Fibroblast of upper back skin (primary cell): ENCODE measurements at places on chromosomes 5 and 9.
A peak's percentile ranks its signal among the peaks of the same experiment; 100 is the strongest.

DNA sequence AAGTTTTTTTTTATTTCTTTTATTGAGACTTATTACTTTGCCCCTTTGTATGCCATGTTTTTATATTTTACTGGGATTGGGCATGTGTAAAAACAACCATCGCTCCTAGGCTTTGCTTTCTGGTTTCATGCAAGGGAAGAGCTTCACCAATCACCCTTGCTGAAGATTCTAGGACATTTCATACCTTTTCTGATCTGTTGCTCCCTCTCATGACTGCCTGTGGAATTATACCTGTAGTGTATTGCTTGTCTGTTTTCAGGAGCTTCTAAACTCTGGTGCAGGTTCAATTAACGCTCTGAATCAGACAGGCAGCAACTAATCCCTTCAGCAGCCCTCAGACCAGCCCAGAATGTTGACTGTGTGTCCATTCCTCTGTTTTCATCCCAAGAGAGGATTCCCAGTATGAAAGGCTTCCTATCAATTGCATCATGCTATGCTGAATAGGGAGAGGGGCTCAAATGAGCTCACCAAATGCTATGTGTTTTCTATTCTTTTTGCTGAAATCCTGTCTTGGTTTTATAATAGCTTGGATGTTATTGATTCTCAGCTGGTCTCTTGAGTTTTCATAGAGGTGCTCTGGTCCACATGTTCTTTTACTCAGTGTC is 572.9 kb upstream of the CDH6 start:
- no peak for DNase-seq

- DNase-seq = no peak
Observed at GRCh38 chr5:82346399-82347165, 68.4 kb upstream of the RPS23 start.

- peak; percentile 51 for DNase-seq
Observed at GRCh38 chr5:132272311-132273210, 15.1 kb downstream of the PDLIM4 start.

- no peak for DNase-seq
Observed at GRCh38 chr9:132609184-132609583, 26.8 kb downstream of the BARHL1 start.

GRCh38 chr9:89009546-89009840 is 18.2 kb downstream of the S1PR3 start:
- no peak for DNase-seq

- DNase-seq = peak; percentile 25
Observed at GRCh38 chr9:88998911-88999310, 7.6 kb downstream of the S1PR3 start.

GRCh38 chr5:181052672-181053487 is 12.8 kb downstream of the BTNL9 start:
- no peak for DNase-seq

DNA sequence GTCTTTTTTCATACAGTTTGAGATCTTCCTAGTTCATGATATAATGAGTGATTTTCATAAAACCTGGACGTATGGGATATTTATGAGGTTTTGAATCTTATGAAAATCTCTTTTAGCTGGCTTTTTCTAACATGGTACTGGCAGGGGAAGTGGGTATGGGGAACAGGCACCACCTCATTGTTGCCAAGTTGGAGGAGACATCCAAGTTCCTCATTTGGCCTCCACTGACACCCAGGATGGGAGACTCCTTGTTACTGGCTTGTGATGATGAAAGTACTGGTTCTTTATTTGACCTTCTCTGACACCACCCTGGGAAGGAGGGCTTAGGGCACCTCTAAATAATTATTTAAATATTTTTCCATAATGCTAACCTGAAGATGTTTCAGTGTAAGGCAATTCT is 4.0 kb upstream of the TNPO1 start:
- no peak for DNase-seq

GRCh38 chr5:180367300-180367699 is 14.2 kb upstream of the GFPT2 start:
- DNase-seq = no peak

- DNase-seq = no peak
Observed at GRCh38 chr9:7137040-7137439, 379.3 kb downstream of the KDM4C start.

DNA sequence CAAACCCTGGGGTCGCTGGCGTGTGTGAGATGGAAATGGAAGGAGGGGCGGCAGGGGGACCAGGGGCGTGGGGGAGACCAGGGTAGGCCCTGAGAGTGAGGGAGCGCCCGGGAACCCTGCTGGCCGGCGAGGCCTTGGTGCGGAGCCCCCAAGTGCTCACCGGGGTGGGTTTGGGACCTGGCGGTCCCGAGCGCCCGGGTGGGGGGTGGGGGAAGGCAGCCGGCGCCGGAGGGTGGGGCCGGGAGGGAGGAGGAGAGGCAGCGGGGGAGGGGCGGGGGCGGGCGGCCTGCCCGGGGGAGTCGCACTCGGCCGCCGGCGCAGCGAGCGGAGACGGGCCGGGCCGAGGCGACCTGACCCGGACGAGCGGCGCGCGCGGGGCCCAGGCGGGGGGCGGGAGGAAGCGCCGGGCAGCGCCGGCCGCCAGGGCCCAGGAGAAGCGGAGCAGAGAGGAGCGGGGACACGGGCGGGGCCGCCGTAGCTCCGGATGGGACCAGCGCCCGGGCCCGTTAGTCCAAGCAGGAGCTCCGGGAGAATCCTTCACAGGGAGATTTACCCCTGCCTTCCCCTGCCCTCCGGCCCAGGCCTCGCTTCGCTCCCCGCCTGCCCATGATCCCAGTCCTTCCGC is at the start of gene NPR2:
Gene NPR2, plus strand, starts transcription at position 295 of the 625 bp plus-strand sequence. CDS start 818 bp downstream, outside the sequence.
- peak; percentile 31 for DNase-seq

- no peak for DNase-seq
Observed at GRCh38 chr9:137485343-137486140, 26.4 kb upstream of the NSMF start.

DNA sequence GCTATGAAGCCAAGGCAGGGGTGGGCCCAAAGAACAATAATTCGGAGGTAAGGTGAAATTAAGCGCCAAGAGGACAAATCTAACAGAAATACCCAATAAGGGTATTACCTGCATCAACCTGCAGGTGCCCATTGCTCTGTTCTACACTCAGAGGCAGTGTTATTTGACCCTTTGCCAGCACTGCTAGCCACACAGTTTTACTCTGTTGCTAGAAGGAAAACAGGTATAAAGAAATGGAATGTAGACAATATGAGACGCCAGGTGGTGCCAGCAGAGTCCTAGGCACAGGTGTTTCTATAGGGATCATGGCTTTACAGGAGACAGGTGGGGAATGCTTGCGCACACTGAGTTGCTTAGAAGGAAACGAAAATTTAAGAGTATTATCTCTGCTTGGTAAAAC is 201.3 kb downstream of the HTR1A start:
- no peak for DNase-seq

- no peak for DNase-seq
Observed at GRCh38 chr5:951940-952596, 56.5 kb upstream of the NKD2 start.

- no peak for DNase-seq
Observed at GRCh38 chr5:175900157-175900556, 28.8 kb downstream of the CPLX2 start.

DNA sequence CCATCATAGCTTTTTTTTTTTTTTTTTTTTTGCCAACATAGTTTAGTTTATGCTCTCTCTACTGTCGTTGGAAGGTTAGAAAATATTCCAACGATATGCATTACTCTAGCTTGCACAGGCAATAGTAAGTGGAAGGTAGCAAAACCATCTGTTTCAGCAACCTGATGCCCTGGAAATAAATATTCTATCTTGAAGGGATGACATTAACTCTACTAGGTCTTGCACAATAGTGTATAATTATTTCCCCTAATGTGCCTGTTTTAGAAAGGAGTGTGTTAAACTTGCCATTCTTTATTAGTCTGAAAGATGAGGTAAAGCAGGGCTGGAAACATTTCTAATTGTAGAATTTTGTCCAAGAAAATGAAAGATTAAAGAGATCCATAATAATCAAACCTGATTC is 111.0 kb downstream of the PCSK5 start:
- no peak for DNase-seq

DNA sequence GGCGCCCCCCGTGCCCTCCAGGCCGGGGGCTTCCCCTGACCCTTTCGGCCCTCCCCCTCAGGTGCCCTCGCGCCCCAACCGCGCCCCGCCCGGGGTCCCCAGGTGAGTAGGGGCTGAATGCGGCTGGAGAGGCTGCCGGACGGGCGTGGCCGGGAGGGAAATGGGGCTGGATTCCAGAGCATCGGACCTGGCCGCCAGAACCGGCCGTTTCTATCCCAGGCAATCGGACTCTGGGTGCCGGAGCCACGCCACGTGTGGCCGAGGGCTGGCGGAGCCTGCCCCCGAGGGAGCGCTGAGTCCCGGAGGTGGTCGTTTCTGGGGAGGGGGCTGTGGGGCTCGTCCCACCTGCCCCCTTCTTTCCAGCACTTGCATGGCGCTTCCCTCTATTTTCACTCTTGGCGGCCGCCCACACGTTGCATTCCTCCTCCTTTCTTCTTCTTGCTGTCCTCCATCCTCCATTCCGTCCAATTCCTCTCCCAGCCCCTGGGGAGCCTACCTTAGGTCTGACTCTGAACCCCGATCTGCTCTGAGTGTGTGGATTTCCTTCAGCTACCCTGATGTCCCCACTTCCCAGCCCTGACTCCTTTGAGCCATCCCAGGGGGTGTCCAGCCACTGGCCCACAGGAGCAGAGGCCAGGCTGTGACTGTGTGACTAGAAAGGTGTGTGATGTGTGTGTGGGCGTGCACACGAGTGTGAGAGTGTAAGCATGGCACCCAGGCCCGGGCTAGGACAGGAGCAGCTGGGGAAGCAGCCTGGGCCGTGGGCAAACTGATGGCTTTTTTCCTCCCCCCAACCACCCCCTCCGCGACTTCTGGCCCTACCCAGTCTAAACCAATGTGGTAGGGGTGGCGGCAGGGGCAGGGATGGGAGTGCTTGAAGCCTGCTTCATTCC is 24.7 kb downstream of the GOLGA2 start:
- no peak for DNase-seq

DNA sequence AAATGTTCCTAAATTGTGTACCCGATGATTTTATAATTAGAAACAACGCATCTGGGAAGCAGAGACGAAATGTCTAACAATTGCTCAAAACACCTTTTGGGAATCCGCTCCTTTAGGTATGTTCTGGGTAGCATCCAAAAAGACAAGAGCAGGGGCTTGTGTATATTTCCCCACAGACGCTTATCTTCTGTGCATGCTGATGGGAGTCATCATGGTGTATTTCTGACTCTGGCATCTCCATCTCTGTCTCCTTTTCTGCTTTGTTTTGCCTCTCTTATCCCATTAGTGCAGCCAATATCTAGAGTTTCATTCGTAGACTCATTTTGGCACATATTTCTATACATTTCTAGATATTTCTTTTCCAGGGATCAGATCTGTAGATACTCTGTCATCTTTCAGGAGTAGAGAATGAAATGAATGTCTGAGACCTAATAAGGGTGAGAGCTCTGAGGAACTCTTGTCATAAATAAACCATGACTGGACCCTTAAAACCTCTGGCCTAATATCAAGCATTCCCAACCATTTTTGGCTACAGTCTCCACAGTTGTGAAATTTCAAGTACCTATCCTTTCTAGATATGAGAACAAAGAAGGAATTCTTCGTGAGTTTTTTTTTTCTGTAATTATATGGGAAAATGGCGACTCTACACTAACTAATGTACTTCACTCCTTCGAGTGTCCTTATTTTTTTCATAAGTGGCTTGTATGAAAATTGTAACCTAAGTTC is 508.2 kb downstream of the ACTL7B start:
- peak; percentile 17 for DNase-seq

DNA sequence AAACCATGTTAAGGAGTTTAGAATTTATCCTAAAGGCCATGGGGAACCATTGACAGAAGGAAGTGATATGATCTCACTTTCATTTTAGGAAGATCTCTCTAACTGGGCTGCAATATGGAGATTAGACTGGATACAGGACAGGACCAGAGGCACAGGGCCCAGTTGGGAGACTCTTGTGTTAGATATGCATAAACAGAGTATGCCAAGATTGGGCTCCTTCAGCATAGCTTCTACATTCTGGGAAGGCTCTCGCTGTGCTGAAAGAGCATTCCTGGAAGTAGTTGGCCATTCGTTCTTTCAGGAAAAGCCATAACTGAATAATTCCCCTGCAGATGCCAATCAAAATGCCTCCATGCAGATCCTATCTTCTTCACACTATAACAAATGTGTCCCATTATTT is 204.5 kb downstream of the CWC27 start:
- DNase-seq = no peak

GRCh38 chr5:16889972-16890519 is 46.0 kb downstream of the MYO10 start:
- peak; percentile 91 for DNase-seq
